ENCODE measurements at places on chromosomes 5 and 9. TPM values are rescaled to one million over a fixed set of nuclear protein-coding genes. Genes with fewer than 3 reads are reported as not detected.

The HACD4 gene
- total RNA-seq: 1.0 TPM

The ADAMTSL1 gene
- total RNA-seq: 0.56 TPM

The ABLIM3 gene
- 131 TPM for total RNA-seq

The PCDHGA10 gene
- 5.4 TPM for total RNA-seq

The GFI1B gene
- not detected for total RNA-seq

The SMIM27 gene
- 14.2 TPM for total RNA-seq

The OR1L4 gene
- not detected for total RNA-seq

The TUSC1 gene
- total RNA-seq: 12.0 TPM

The TLX3 gene
- total RNA-seq: not detected

The FOXD4L6 gene
- total RNA-seq: not detected

The GOLGA2 gene
- 77.7 TPM for total RNA-seq

The C1QTNF3 gene
- 0.70 TPM for total RNA-seq

The CYSRT1 gene
- not detected for total RNA-seq

The PCDHGA6 gene
- 6.7 TPM for total RNA-seq

The PRR7 gene
- 0.59 TPM for total RNA-seq

The TCERG1 gene
- 20.8 TPM for total RNA-seq

The WDR5 gene
- total RNA-seq: 17.5 TPM

The PPIP5K2 gene
- total RNA-seq: 43.9 TPM

The PCDHB6 gene
- 0.35 TPM for total RNA-seq

The ITGA1 gene
- total RNA-seq: 23.6 TPM

The FBP2 gene
- total RNA-seq: 0.27 TPM

The THG1L gene
- 4.1 TPM for total RNA-seq

The LMX1B gene
- 0.70 TPM for total RNA-seq

The LCN2 gene
- not detected for total RNA-seq

The CCDC187 gene
- not detected for total RNA-seq

The PALM2AKAP2 gene
- total RNA-seq: 87.5 TPM

The FAM221B gene
- total RNA-seq: not detected

The SLC6A18 gene
- total RNA-seq: not detected

The ANP32B gene
- total RNA-seq: 47.0 TPM

The IL9 gene
- not detected for total RNA-seq

The KCTD16 gene
- total RNA-seq: 0.03 TPM

The MCTP1 gene
- total RNA-seq: 7.1 TPM

The ANGPTL2 gene
- 32.6 TPM for total RNA-seq

The EIF4E1B gene
- not detected for total RNA-seq

The STPG3 gene
- 1.3 TPM for total RNA-seq

The ALDOB gene
- total RNA-seq: 0.56 TPM

The PCDHGA7 gene
- total RNA-seq: 7.7 TPM

The SOX30 gene
- 0.13 TPM for total RNA-seq

All from Right ventricle myocardium superior (tissue), 1 donor.